ENCODE measurements at places on chromosomes 11 and 22.

DNA sequence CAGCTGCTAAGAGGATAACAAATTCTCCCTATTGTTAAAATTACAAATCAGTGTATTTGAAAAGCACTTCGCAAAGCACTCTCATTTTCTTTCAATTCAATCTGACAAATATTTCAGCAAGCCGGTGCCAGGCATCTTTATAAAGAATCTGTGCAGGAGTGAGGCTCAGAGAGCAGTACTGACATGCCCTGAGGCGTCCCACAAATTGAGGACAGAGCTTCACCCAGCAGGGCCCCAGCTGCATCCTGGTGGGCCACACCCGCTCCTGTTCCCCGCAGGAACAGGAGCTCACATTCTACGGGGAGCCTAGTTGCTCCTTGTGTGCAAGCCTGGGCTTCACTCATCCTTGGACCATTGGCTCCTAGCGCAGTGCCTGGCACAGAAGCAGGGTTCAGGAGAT, 60.9 kb upstream of the EIF3D start:
- DNase-seq: peak; percentile 34

GRCh38 chr11:103624708-103625623, 411.5 kb upstream of the DDI1 start:
- no peak for DNase-seq

DNA sequence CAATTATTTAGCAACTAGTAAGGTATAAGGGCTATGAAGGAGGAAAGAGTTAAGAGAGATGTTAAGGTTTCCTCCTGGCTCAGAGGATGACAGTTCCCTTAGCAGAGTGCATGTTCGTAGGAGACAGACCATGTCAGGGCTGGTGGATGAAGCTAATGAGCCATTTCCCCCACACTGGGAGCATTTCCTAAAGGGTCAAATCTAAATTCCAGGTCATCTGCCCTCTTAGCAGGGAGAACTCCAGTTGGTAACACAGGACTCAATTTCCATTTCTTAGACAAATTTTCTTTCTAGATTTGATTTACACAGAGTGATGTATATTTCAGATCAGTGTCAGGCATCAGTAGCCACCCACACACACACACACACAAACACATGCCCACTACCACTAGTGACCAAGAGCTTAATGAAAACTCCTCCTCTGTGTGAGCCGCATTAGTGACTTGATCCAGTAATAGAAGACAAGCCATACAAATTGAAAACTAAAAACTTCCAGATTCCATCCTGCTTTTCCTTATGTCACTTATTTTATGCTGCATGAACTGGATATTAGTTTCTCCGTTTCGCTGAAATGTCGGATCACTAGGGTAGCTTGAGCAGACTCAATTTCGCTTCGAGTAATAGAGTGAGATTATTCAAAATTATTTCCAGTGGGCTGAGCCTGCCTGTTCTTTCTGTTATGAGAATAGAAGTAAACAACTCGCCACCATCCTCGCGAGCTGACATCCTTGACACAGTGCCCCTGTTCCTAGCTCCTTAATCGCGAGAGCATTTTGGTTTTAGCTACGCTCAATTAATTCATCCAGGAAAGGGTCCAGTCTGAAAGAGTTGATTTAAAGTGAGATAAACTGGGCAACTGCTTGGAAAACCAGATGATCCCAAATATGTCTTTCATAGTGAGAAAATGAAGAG, 582.6 kb downstream of the SOX6 start:
- DNase-seq: no peak

DNA sequence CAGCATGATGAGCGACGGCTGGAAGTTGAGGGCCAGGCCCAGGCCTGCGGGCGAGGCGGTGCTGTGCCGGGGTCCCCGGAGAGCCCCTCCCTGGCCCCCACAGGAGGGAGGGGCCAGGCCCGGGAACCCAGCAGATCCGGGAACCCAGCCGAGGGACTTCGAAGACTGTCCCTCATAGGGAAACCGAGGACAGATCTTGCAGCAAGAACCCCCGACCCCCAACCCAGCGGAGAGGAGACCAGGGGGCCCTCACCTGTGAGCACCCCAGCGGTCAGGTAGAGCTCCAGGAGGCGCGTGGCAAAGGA, 2.4 kb downstream of the SLC16A8 start:
- DNase-seq: no peak

DNA sequence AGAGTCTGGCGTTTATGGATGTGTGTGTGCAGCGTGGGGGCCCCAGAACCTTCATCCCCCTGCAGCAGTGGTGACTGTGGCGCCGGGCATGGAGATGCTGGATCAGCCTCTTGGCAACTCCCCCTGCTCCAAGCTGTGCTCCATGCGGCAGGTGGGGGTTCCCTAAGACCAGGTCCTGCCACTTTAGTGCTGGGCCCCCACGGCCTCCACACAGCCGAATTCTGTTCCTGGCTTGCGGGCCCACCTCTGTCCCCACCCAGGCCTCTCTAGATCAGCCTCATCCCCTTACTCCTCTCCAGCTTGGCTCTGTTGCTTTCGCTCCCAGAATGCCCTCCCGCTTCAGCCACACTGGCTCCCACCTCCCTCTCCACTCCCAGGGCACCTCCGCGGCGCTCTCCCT, 59.6 kb downstream of the TRMU start:
- no peak for DNase-seq

DNA sequence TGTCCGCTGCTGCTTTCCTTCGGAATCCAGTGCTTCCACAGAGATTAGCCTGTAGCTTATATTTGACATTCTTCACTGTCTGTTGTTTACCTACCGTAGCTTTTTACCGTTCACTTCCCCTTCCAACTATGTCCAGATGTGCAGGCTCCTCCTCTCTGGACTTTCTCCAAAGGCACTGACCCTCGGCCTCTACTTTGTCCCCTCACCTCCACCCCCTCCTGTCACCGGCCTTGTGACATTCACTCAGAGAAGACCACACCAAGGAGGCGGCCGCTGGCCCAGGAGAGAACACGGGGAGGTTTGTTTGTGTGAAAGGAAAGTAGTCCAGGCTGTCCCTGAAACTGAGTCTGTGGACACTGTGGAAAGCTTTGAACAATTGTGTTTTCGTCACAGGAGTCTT, 15.4 kb upstream of the ST14 start:
- no peak for DNase-seq

DNA sequence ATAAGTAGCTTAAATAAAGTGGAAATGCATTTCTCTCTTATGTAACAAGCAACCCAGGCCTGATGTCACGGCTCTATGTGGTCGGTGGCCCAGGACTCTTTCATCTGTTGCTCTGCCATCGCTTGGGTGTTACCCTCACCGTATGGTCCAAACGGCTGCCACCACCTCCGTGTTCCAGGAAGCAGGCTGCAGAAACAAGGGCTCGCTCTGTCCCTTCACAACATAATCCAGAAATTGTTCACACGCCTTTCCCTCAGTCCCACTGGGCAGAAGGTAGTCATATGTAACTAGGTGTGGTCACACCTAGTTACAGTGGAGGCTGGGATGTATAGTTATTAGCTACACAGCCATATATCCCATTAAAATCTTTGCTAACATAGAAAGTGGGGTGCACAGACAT, 421.0 kb downstream of the SOX6 start:
- DNase-seq: no peak

GRCh38 chr11:46130286-46130940, 9.2 kb upstream of the PHF21A start:
- no peak for DNase-seq

- no peak for DNase-seq
Observed at GRCh38 chr11:37560346-37560745, 962.3 kb upstream of the RAG2 start.

DNA sequence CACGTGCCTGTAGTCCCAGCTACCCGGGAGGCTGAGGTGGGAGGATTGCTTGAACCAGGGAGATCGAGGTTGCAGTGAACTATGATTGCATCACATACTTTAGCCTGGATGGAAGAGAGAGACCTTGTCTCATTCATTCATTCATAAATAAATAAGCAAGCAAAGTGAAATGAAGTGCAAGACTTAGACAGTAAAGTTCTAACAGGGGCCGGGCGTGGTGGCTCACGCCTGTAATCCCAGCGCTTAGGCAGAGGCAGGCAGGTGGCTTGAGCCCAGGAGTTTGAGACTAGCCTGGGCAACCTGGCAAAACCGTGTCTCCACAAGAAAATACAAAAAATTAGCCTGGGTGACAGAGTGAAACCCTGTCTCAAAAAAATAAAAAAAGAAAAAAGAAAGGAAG, 1.6 kb upstream of the ZNF280A start:
- DNase-seq: no peak

- no peak for DNase-seq
Observed at GRCh38 chr11:128451652-128452470, 135.5 kb downstream of the ETS1 start.

- DNase-seq: no peak
Observed at GRCh38 chr11:132373405-132374143, 1003.2 kb downstream of the NTM start.

DNA sequence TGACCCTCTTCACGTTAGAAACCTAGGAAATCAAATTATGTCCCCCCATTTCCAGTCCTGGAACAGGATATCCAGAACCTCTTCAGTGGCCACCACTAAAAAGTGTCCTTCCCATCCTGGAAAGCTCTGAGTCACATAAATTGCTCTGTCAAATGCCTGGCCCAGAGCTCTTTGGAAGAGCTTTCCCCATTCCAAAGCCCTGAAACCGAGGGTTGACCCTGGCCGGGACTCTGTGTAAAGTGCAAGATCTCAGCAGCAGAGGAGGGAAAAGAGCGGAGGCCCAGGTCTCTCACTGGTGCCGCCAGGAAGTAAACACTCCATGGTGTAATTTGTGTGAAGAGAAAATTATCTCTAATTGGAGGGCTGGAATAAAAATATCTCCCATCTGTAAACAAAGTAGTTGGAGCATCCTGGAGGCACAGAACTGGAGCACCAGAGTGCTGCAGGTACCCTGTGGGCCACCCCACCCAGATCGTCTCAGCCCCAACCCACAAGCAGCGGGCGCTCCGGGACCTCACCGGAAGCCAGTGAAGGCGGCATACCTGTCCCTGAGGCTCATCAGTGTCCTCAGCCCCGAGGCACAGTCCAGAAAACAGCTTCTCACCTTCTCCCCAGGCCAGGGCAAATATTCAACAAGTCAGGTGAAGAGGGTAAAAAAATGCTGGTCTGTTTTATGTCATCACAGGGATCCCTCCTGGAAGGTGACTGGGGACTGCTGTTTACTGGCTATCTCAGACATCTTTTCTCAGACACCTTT, 4.7 kb upstream of the JAM3 start:
- no peak for DNase-seq

- no peak for DNase-seq
Observed at GRCh38 chr22:46581538-46582244, 38.5 kb upstream of the GRAMD4 start.

DNA sequence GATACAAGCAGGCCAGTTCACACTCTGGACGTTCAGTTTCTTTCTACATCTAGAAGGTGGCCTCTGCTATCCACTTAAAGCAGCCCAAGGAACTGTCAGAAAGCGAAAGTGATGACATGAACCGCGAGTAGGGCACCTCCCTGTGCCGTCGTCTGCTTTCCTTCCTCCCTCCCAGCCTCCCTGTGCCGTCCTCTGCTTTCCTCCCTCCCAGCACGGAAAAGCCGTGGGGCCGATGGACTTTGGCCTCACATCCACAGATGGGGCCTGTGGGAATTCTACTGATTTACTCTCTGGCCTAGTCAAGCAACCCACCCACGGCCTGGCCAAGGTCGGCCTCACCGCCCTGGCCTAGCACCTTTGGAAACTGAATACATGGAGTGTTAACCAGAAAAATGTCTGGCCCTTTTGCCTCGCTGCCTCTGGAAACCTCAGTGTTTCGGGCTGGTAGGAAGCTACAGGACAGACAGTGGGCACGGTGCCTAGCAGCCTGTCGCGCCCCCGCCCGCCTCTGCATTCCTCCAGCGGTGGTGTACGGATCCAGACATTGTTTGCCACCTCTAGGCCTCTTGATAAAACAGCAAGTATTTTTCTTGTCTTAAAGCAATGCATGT, 14.2 kb downstream of the PEX26 start:
- DNase-seq: no peak

DNA sequence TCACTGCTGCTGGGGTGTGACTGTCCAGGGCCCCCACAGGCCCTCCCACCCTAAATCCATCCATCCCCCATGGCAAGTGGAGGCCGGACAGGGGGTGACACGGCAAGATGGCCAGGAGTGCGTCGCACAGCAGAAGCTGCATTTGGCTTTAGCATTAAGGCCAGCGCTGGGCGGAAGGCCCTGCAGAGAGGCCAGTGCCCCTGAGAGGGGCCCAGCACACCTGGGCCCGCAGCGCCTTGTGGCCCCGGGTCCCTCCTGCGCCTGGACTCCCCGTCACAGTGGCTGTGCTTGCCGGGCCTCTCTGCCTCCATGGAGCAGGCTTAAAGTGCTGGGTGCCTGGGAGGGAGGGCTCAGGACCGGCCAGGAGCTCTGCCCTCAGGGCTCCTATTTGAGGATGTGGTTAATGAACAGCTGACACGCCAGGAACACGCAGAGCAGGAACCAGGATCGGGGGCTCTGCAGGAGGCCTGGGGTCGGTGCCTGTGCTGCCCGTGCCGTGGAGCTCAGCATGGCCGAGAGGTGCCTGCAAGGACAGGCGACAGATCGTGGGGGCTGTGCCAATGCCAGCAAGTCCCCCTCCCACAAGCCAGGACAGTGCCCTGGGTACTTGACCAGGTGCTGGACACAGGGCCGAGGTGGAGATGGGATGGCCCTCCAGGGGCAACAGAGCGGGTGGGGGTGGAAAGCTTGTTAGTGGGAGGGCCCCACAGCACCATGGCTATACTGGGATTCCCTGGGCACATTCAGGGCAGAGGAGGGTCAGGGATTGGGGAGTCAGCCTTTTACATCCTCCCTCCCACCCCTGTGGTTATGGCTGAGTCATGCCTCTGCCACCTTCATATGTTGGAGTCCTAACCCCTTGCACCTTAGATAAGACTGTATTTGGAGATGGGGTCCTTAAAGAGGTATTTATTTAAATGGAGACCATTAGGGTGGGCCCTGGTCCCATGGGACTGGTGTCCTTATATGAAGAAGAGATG, 30.9 kb upstream of the CARS1 start:
- no peak for DNase-seq

- no peak for DNase-seq
Observed at GRCh38 chr11:2796091-2796490, 89.5 kb downstream of the CDKN1C start.

DNA sequence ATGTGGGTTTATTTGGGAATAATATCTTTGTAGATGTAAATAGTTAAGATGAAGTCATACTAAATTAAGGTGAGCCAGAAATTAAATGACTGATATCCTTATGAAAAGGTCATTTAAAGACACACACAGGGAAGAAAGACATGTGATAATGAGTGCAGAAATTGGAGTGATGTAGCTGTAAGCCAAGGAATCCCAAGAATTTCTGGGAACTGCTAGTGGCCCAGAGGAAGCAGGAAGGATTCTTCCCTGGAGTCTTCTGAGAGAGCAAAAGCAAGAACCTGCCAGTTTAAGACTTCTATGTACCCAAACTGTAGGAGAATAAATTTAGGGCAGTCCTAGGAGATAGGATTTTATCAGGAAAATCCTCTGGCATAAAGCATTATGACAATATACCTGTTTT, 66.9 kb downstream of the LRRC4C start:
- DNase-seq: no peak

GRCh38 chr11:57527056-57527631, 3.4 kb downstream of the TIMM10 start:
- DNase-seq: peak; percentile 35

DNA sequence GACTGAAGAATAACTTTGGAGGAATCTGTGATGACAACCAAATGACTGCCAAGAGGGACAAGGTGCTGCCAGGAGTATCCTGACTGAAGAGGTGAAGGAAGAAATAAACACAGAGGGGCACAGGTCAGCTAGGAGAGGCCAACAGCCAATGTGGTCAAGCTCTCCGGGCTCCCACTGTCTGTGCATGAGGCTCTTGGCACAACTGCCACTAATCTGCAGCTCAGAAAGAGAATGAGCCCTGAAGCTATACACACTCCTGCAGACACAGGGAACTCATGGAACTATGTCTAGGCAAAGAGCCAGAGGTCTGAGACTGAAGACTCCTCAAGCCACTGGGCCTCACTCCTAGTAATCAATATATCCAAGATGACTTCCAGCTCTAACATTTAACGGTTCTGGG, 7.0 kb downstream of the THRSP start:
- no peak for DNase-seq
